ENCODE measurements at places on chromosomes 4 and X.

- DNase-seq, result no peak
Measured at GRCh38 chrX:15860921-15861320, 6.3 kb upstream of the AP1S2 start.

- no peak for DNase-seq
Measured at GRCh38 chrX:121151293-121151692, 103.9 kb downstream of the GLUD2 start.

DNA sequence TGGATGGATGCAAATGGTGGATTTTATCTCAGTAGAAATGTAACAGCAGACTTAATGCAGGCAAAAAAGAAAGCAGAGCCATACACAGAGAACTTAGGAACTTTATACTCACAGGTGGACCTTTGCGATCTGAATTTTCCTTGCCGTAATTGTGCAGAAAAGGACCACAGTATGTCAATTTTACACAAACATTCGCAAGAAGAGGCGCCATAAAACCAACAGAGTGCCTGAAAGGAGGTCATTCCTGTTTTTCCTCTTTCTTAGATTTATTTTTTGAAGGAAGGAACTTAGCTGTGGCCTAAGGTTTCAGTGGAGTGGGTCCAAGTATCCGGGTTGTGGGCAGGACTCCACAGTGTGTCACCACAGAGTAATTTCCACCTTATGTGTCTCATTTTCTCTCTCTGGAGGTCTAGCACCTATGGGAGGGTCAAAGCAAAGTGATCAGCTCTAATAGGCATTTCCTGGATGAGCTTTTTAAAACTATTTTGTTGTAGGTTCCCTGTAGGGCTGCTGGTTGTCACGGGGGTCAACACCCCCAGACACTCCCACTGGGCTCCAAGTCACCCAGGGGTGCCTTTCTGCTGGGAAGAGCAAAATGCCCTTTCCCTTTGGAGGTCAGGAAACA, 24.7 kb upstream of the PBDC1 start:
- no peak for DNase-seq

DNA sequence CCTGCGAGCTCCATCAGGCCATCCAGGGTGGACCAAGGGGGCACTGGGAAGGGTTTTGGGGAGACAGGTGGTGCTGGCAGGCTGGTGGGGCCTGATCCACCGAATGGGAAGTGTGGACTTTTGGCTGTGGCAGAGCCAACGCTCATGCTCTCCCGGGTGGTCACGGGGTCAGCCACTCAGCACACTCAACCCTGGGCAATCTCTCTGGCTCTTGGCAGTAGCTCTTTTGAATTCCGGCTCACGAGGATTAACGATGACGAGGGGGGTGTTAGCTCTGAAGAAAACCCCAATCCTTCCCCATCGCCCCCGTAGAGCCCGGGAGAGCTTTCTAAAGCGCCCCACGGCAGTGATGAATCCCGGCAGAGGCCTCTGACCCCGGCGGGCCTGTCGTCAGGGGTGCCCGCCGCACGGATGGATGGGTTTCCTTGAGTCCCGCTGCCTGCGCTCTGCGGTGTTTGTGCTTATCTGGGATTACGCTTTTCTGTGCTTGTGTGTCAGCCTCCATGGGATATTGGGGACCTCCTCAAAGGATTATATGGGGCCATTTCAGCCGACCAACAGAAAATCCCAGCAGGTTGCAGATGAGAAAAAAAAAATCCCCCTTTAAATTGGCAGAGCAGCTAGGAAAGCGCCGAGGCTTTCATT, 156.8 kb upstream of the PSAPL1 start:
- no peak for DNase-seq

DNA sequence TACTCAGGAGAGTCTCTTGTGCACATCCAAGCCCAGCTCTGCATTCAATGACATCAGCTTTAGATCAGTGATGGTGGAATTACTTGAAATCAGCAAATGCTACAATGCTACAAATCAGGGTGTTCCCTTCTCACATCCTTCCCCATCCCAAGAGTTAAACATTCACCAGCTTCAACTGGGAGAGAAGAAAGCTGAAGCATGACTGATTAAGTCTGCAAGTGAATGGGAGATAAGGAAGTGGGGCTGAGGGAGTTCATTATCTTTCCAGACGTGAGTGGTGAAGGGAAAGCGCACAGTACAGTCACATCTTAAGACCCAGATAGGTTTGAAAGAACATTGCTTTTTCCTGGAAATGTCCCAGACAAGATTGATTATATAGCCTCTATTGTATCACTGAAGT, 26.2 kb upstream of the MAP9 start:
- no peak for DNase-seq

DNA sequence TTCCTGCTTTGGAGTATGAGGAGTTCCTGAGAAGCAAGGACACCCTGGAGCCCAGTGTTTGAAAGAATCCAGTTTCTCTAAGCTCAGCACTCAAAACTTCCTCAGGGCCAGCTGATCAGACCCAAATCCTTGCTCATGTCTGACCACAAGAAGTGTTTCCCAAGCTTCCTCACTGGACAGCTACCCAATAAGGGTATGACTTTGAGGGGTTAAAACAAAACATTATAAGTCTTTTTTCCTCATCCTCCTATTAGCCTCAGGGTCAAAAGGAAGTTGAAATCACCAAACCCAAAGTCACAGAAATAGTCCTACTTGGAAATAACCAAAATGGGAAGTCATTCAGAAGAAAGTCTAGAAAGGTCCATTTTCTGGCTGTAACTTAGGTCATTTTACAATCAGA, 13.7 kb downstream of the ZBTB33 start:
- no peak for DNase-seq

DNA sequence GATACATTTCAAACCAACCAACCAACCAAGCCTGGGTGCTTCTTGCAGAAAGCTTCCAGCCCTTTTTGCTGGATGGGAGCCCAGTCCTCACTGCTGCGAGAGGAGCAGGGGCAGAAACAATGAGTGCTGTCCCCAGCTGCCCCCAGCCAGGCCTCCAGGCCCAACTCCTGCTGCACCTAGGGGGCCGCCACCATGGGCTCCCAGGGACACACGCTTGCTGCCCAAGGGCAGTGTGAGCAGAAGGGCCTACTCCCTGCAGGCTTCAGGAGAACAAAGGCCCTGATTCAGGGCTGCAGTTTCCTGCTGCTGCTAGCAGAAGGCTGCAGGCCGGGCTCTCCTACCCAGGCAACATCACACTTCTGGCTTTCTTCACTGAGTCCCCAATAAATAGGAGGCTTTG, 37.7 kb upstream of the ENPP6 start:
- DNase-seq, result no peak

DNA sequence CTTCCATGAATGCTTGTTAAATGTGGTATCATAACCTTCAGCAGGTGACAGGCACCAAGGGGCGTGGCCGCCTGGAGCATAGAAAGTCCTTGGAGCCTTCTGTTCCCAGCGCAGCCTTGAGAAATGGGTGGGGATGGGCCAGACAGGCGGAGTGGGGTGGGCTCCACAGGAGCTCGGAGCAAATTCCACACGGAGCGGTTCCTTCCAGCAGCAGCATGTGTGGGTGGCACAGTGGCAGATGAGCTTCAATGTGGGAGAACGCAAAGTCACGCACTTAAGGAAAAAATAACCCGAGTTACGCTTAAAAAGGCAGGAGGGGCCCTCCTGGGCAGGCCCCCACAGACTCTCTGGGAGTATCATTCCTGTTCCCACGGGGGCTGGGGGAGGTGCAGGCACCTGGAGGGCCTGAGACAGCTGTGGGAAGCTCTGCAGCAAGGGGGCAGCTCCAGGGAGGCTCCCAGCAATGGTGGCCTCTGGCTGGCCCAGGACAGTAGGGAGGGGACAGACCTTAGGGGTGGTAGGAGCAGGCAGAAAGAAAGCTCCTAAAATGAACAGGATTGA, 15.3 kb downstream of the TMEM271 start:
- DNase-seq, result no peak

DNA sequence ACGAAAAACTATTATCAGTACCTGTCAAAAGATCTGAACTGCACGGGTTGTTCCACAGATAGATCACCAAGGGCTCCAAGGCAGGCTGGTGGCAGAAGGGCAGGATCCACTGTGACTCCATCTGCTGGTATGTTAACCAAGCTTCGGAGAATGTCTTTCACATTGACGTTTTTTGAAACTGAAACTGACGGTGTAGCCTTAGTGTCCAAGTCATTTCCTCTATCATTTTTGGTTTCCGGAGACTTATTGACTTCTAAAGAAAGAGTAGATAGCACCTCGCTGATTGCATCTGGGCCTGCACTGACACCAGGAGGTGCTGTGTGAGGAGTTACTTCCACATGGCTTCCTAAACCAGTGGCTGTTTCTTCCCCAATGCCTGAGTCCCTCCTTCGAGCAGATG, 186.9 kb downstream of the LRBA start:
- no peak for DNase-seq

DNA sequence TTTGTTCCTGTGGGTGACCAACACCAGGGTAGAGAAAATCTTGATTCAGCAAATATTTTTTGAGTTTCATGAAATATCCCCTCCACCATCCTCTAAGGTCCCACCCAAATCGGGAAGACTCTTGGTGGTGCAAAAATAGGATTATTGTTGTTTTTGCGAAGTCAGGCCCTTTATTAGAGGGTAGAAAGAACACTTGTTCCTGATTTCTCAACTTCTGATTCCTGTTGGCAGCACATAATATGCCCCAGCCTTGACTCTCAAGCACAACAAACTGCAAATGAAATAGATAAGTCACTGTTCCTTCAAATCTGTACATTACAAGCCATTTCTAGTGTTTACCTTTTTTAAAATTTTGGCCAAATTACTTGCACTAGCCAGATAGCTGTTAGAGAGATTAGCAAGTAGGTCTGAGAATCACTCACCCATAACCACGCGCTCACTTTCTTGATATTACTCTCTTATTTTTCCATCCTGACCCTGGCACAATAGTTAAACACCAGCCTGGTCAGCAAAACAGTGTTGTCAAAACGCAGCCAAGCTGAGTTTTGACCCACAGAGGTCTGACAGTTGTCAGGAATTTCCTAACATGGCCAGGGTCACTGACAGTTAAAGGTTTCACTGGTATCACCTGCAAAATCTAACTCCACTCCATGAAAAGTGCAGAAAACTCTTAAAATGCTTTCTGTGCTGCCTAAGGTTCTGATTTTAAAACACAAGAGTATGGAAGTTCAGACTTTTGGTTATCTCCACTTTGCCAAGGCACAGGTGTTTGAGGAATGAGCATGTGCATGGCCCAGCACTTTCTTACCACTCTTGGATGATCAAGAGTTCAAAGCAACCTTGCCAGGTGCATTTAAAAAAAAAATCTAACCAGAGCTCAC, 69.8 kb downstream of the RBM47 start:
- no peak for DNase-seq

- DNase-seq, result no peak
Measured at GRCh38 chrX:103776546-103776945, at the start of gene PLP1. PLP1 (plus strand) TSS chrX:103776840; CDS start chrX:103776996, 156 bp downstream.

- DNase-seq, result no peak
Measured at GRCh38 chrX:63809173-63809572, 24.2 kb upstream of the ARHGEF9 start.

DNA sequence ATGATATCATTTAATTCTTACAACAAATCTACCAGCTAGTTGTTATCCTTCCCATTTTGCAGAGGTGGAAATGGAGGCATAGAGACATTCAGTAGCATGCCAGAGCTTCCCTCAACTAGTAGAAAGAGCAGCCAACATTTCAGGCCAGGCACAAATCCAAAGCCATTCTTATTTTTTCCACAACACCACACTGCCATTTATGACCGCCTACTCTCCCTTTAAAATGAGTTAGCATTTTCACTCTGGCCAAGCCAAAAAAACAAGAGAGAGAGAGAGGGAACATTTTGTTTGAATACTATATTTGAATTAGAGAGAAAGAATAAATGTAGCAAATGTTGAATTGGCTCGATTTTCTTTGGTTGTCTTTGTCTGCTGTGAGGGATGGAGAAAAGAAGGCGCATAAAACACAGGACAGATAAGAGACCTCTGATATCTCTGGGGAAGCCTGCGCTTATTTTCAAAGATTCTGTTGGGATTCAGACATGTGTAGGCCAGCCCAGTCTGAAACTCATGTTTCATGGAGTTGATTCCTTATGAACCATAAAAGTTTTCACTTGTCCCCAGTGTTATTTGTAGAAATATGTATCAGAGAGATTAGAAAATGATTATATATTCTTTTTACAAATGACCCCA, 265.7 kb downstream of the RAB28 start:
- DNase-seq, result no peak

GRCh38 chr4:186931519-186931918, 207.9 kb upstream of the FAT1 start:
- DNase-seq, result no peak

GRCh38 chr4:77776182-77777134, 42.7 kb downstream of the CNOT6L start:
- DNase-seq, result no peak

- no peak for DNase-seq
Measured at GRCh38 chr4:12145768-12146167, 717.1 kb upstream of the HS3ST1 start.

GRCh38 chr4:45954276-45954675, 169.6 kb downstream of the GABRG1 start:
- DNase-seq, result no peak

DNA sequence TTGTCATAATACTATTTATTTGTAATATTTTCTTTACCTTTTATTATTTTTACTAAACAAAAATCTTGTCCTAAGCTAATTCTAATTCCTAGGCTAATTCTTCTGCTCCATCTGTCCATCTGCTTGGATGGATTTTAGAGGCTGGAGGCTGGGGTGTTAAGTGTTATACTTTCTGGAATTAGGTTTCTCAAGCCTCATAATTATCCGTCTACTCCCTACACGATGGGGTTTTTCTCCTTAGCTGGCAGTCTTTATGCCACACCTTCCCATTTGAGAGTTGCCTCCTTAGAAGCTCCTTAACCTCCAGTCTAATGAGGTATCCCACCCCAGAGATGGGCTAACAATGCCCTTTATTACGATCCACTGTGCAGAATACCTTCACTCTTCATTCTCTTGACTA, 37.6 kb upstream of the LGI2 start:
- no peak for DNase-seq

DNA sequence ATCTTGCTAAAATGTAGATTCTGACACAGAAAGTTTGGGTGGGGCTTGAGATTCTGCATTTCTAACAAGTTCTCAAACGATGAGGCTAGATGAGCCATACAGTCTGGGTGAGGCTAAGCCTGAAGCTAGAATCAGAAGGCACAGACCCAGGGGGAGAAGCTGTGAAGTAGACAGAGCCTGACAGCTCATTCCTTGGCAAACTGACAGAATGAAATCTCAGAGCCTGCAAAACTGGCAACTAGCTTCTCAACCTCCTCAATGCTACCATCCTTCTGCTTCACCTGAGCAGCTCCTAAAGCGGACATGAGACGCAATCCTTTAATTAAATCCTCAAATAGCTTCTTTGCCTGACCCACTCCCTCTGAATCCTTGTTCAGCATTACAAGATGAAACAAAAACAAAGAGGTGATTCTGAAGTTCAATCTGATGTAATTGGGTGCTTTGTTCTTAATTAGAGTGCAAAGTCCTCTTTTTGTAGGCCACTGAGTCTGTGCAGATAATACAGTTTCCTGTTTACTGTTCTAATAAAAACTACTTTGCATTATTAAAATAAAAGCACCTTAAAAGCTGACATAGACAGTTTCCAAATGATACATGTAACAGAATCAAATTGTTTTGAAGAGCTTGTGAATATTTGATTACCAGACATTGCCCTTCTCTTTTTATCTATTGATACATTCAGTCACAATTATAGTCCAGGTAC, 71.0 kb upstream of the BMP2K start:
- no peak for DNase-seq

- no peak for DNase-seq
Measured at GRCh38 chr4:1538096-1538410, 131.8 kb upstream of the NKX1-1 start.
